ENCODE measurements at places on chromosomes 4 and X.

DNA sequence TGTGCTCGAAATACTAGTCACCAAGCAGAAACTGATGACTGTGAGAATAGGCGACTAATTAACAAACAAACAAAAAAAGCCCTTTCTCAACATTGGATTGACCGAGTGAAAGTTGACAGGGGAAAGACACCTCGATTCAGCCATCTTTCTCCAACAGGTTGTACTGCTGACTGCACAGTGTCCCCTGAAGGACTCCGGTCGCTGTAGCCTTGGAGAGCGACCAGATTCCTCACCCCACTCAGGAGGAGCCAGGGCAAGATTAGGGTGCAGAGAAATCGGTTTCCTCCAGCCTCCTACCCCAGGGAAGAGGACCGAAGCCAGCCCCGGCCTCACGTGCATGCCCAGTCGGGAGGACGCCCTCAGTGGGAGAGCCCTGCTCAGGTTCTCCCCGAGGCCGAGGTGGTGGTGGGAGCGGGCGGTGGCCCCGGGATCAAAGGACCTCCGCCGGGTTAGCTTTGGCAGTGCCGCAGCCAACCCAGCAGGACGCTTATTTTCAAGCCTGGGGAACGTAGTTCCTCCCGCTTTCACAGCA is 1.1 kb upstream of the RAP1GDS1 start:
- DNase-seq = no peak

DNA sequence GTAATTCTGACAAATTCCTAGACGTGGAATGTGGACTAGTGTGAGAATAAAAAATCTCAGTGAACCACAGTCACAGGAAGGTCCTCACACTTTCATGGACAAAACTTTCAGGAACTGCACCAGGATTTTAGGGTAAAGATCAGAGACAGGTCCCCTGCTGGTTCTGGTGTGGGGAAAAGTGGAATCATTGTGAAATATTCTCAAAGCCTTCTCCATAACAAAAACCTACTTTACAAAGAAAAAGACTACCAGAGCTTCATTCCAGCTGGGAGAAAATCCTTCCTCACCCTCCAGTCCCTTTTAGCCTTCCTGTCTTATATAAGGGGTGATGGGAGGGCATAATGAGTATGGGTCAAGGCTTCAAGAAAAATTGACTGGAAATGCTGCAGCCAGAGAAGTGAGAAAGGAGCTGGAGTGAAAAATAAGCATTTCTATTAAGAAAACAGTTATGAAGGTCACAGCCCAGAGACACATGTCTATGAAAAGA is 325.8 kb downstream of the ARAP2 start:
- no peak for DNase-seq

DNA sequence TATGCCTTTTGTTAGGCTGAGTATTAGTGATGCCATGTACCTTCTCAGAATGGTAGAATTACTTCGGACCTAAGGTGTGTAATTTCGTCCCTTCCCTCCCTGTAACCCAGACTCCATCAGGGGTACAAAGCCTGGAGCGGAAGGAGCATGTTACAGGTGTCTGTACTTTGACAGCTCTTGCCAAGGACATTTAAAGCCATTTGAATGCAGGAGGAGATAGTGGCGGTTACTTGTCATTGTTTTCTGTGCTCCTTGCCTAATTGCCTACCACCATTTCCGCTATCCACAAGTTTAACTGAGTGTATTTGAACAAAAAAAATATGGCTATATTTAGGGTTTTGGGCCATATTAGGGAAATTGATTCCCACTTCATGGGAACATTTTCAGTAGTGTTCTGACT is 1.8 kb downstream of the FNIP2 start:
- no peak for DNase-seq

DNA sequence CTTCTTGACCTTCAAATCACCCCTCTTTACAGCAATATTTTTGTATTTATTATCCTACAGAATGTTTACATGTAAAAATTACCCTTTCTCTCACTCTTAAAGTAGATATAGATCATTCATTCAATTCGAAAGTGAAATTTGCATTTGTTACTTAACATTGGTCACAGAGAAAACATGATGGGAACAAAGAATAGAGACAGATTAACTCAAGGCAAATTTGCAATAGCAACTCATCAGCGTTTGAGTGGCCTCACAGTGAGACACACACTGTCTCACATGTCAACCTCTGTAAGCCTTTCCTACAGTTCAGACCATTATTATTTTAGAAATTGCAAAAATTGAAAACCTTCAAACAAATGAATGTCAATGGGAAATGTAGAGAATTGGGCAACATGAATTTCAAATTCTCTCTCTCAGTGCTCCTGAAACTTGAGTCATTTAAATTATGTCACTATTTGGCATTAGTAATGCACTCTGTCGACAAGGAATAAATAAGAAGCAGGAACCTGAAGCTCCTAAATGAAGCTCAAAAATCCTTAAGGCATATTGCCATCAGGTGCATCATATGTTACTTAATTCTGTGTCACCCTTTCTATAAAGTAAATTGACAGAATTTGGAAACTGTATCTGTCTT is 148.3 kb upstream of the ANXA10 start:
- DNase-seq = no peak

GRCh38 chrX:153609917-153610835 is 11.2 kb upstream of the CCNQ start:
- no peak for DNase-seq

DNA sequence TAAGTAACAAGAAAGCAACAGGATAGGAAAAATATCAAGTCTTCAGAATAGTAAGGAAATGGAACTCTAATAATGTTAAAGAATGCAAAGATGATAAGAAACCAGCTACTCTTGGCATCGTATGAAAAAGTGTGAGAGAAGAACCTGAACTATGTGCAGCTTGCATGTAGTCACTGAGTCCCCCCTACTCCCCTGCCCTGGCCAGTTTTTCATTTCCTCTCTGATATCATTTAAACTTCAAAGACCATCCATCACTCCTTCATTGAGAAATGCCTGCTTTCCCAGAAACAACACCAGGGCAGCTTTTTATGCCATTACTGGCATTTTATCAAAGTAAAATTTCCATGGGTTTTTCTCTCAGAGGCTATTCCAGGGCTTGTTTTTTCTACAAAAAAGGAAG is 28.1 kb downstream of the INPP4B start:
- no peak for DNase-seq

- no peak for DNase-seq
Measured at GRCh38 chrX:13188731-13189309, 131.0 kb downstream of the ATXN3L start.

DNA sequence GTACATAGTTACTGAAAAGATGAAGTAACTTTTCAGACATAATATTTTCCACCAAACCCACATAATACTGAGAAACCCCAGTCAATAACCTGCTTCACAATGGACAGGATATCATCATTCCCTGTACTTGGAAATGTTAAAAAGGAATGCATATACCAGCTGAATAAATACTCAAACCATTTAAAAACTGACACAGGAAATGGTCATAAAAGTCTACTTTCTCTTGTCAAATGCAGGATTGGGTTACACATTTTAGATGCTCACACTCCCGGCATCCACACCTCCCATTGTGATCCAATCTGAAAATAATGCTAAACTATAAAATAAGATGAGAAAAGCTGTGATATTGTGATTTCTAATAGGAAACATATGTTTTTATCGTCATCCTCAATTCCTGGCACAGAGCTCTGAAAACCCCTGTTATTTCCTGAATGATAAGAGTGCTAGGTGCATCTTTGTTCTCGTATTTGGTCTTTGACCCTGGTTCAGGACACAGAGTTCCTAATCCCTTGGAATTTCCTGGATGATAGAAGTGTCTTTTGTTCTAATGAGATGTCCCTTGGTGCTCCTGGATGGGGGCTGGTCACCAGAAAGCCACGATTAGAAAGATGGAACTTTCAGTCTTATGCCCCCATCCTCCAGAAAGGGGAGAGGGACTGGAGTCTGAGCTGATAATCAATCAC is 821.3 kb downstream of the TRIML1 start:
- no peak for DNase-seq

GRCh38 chrX:130082244-130083106 is 27.8 kb downstream of the ELF4 start:
- no peak for DNase-seq

DNA sequence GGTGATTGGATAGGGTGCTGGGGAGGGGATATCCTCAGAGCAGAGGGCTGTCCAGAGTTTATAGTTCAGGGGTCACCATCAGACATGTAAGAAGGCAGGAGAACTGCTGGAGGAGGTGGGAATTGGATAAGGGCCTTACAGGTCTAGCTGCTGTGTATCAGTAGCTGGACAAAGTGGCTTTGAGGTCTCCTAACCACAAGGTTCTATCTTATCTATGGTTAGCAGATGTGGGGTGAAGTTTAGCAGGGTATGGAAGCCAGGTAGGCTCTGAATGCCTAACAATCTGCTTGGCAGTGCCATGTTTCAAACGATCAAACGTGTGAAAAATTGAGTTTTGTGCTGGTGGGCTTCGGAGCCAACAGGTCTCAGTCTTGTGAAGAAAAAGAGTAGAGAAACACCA is 32.1 kb upstream of the MAGEA8 start:
- no peak for DNase-seq

- DNase-seq = peak; percentile 62
Measured at GRCh38 chr4:169341490-169341889, 70.7 kb upstream of the SH3RF1 start.

GRCh38 chr4:186068581-186069348 is at the start of gene TLR3:
TSS of gene TLR3 (plus strand) at chr4:186069156. CDS start at chr4:186076620, 7,464 bp downstream.
- no peak for DNase-seq

GRCh38 chr4:47203593-47203992 is 172.2 kb downstream of the GABRB1 start:
- no peak for DNase-seq

DNA sequence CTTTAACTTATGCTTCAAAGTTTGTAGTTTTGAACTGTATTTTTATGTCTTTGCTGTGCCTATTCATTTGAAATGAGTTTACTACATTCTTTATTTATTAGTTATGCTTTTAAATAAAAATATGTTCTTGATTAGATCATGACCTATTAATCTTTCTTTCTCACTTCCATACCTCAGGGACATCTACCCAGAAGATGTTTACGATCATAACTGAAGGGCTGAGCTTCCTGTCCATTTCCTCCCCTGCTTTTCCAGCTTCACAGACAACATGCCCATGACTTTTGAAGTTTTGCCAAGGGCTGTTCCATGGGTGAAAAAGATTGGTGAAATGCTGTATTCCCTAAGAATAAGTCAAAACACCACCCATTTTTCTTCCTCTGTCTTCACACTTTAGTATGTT is 99.7 kb upstream of the DDIT4L start:
- DNase-seq = no peak

- no peak for DNase-seq
Measured at GRCh38 chrX:16528620-16529019, 121.3 kb upstream of the S100G start.

DNA sequence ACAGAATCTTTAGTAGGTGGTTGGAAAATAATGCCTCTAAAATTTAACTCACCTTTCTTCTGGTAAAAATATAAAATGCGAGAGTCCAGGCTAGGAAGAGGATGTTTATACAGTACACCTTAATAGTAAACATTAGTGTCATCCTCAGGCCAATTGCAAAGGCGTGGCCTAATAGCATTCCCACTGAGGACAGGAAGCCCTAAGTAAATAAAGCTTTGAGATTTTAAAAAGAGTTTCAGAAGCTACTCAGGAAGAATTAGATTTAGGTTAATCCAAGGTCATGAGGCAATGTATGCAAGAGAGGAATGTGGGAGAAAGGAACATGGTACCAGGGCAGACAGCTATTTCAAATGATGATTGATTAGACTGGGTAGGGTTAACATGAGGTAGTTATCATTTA is 49.5 kb downstream of the RPGR start:
- DNase-seq = no peak

DNA sequence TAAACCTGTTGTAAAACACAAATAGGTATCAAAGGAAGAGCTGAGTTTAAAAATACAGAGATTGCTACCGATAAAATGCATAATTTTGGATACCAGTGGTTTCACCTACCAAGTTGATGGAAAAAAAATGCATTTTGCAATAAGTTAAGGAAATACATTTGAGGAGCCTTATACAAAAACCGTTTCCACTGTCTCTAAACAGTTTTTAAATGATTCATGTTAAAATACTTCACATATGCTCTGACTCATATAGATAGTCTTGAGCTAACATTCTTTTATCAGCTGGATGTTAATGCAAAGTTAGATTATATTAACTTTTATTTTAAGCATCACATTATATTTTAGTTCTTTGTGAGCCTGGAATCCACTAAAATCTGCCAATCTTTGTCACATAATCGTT is 50.6 kb upstream of the ANKRD17 start:
- no peak for DNase-seq

- DNase-seq = no peak
Measured at GRCh38 chr4:77818073-77818601, 1.0 kb downstream of the CNOT6L start.

GRCh38 chr4:2829933-2830451 is 13.7 kb upstream of the ADD1 start:
- DNase-seq = no peak

DNA sequence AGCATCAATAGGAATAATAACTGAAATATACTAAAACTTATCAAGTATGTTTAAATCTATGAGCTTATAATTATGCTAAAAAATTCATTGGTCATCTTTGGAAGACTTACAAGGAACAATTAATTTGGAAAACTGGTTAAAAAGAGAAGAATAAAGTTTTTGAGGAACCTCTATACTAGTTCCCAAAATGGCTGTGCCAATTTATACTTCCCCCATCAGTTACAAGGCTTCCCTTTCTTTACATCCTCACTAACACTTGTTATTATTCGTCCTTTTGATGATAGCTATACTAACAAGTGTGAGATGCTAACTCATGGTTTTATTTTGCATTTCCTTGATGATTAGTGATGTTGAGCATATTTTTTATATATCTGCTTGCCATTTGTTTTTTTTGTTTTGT is 17.1 kb downstream of the OGT start:
- DNase-seq = no peak

- no peak for DNase-seq
Measured at GRCh38 chr4:31052519-31052918, 332.4 kb downstream of the PCDH7 start.

GRCh38 chrX:69222103-69223090 is 57.1 kb upstream of the PJA1 start:
- no peak for DNase-seq

DNA sequence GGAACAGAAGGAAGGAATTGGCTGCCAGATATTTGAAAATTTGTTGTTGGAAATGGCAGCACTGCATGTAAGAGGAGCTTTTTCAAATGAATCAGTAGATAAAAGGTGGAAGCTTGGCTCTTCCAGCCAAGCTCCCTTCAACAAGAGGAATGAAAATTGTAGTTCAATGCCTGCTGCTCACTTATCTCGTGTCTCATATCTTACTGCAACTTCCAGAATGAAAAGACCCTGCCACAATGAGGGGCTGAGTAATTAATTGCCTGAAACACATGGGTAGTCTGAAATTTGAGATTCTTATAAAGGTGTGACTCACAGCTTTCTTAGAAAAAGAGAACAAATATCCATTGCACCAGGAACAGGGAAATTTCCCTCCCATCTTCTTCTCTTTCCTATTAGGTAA is 53.0 kb downstream of the HAND2 start:
- DNase-seq = no peak

GRCh38 chr4:140609548-140610425 is 41.0 kb upstream of the UCP1 start:
- peak; percentile 19 for DNase-seq

DNA sequence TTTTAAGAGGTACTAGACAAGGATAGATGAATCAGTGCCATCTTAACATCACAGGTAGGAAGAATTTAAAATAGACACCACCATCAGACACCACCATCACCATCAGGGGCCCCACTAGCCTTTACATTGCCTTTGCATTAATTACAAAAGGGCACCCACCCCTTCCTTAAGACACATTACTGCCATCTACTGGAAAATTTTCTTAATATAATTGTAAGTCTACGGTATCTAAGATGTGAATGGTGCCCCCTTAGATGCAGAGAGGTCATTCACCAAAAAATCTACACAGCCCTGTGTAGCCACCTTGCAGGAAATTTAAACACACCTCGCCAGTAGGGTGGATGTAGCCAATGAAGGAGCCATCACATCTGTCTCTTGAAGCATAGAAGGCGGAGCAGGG is 184.1 kb downstream of the MID1IP1 start:
- no peak for DNase-seq

Data from GM12878 (cell line).